ENCODE measurements at places on chromosomes 3 and 15. TPM values are rescaled to one million over a fixed set of nuclear protein-coding genes. Genes with fewer than 3 reads are reported as not detected.

The CCDC54 gene
- not detected for total RNA-seq

The ADAMTS9 gene
- 4.6 TPM for total RNA-seq

The DNASE1L3 gene
- not detected for total RNA-seq

The CASR gene
- not detected for total RNA-seq

The KBTBD8 gene
- total RNA-seq, result 1.9 TPM

The TLR9 gene
- not detected for total RNA-seq

The CISH gene
- total RNA-seq, result 1.8 TPM

The SLC9C1 gene
- total RNA-seq, result not detected

The UBE2E2 gene
- 70.4 TPM for total RNA-seq

The TGM5 gene
- total RNA-seq, result not detected

The SPINK8 gene
- not detected for total RNA-seq

The RABL3 gene
- total RNA-seq, result 17.1 TPM

The NOX5 gene
- not detected for total RNA-seq

The IL17RB gene
- total RNA-seq, result 0.22 TPM

The PRKAR2A gene
- 73.3 TPM for total RNA-seq

The KLHL40 gene
- total RNA-seq, result not detected

The MAGEL2 gene
- total RNA-seq, result 6.4 TPM

The MESP2 gene
- total RNA-seq, result 0.36 TPM

The FMN1 gene
- 4.8 TPM for total RNA-seq

The LHFPL4 gene
- not detected for total RNA-seq

The CYP1A2 gene
- total RNA-seq, result not detected

The NIPA2 gene
- 60.9 TPM for total RNA-seq

The VILL gene
- 2.6 TPM for total RNA-seq

The EOMES gene
- total RNA-seq, result not detected

The RBMS3 gene
- total RNA-seq, result 82.6 TPM

The ITIH1 gene
- not detected for total RNA-seq

The CSTA gene
- not detected for total RNA-seq

The FGD5 gene
- total RNA-seq, result 0.22 TPM

The GABRR3 gene
- total RNA-seq, result not detected

The RNF123 gene
- total RNA-seq, result 40.1 TPM

The CPEB1 gene
- total RNA-seq, result 2.7 TPM

The GASK1A gene
- not detected for total RNA-seq

The SLTM gene
- 53.9 TPM for total RNA-seq

The CYP1A1 gene
- total RNA-seq, result 0.27 TPM

Measured in chondrocyte (in vitro differentiated cells).